Upper lobe of right lung (tissue), 1 donor: ENCODE measurements at places on chromosomes 4 and X.

DNA sequence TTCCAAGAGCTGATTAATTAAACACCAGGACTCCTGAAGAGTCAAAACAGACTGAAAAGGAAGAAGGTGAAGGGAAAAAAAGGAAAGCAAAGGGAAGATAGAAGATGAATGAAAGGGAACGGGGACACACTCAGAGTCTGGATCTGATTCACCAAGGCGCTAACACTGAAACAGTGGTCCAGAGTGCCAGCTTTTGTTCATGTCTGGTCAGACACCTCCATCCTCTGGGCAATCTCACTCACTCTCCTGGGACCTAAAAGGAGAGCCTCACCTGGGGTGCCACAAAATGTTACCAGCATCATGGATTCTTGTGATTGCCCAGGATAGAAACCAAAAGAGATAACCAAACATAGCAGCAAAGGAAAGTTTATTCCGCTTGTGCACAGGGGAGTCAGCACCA, 120.3 kb upstream of the AFF2 start:
- no peaks in the 10 kb centered on the region for H3K4me1 ChIP-seq
- H3K27ac ChIP-seq, result no peak overlapping the region
- H3K36me3 ChIP-seq, result no peaks in the 10 kb centered on the region
- no peak overlapping the region for H3K4me3 ChIP-seq

DNA sequence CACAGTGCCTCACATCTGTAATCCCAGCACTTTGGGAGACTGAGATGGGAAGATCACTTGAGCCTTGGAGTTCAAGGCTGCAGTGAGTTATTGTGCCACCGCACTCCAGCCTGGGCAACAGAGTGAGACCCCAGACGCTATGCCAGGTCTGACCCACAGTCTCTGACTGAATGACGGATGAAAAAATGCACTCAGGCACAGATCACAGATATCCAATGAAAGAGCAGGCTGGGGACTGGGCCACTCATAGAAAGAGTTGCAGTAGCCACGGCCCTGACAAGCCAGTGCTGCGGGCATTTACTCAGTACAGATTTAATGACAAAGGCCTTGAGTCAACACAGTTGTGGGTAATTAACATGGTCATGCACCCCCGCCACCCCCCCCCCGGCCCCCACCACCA, 22.7 kb downstream of the NUDT6 start:
- H3K4me1 ChIP-seq, result no peaks in the 10 kb centered on the region
- H3K27me3 ChIP-seq, result no peaks in the 10 kb centered on the region
- H3K36me3 ChIP-seq, result no peaks in the 10 kb centered on the region
- H3K4me3 ChIP-seq, result no peak overlapping the region
- no peak for DNase-seq

GRCh38 chr4:176034499-176034898, 31.1 kb upstream of the WDR17 start:
- H3K4me1 ChIP-seq, result no peaks in the 10 kb centered on the region
- H3K4me3 ChIP-seq, result no peak overlapping the region
- no peak overlapping the region for H3K27ac ChIP-seq

DNA sequence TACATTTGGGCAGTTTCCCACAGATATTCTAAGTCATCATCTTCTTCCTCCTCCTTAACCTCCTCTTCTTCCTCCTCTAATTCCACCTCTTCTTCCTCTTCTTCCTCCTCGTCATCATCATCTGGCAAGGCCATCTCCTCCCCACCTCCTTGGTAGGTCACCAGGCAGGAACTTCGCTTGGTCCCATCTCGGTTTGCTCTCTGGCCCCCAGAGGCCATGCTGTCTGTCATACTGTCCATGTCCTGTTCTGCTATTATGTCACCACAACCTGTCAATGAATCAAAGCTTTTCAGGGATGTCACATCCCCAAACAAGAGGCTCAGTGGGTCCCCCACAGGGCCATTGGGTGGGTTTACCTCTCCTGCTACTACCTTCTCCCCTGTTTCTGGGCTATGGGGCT, 13.5 kb downstream of the AMER1 start:
- no peak for DNase-seq
- no peaks in the 10 kb centered on the region for H3K4me1 ChIP-seq
- H3K27ac ChIP-seq, result no peak overlapping the region
- no peaks in the 10 kb centered on the region for H3K36me3 ChIP-seq

GRCh38 chrX:68699960-68700746, 52.7 kb downstream of the STARD8 start:
- no peaks in the 10 kb centered on the region for H3K4me1 ChIP-seq
- no peak overlapping the region for H3K4me3 ChIP-seq
- no peak for DNase-seq
- no peaks in the 10 kb centered on the region for H3K27me3 ChIP-seq
- peak overlapping the region; percentile 36 for H3K27ac ChIP-seq
